Ovary (tissue), 10 donors: ENCODE measurements at places on chromosomes 16 and 17.

DNA sequence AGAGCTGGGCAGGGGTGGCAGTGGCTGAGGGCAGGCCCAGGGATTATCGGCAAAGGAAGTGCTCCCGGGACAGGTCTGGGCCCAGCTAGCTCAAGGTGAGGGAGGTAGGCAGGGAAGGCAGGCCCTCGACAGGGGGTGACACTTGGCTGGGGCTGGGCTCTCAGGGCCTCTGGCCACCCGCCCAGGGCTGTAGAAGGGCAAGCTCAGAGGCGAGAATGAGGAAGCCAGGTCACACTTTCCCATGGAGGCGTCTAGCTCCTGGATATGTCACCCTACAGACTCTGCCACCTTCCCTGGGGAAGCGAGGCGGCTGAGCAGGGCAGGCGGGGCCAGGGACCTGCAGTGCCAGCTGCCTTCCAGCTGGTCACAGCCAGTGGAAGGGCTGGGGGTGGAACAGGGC lies 19.1 kb downstream of the FAM83G start:
- no peak for DNase-seq

DNA sequence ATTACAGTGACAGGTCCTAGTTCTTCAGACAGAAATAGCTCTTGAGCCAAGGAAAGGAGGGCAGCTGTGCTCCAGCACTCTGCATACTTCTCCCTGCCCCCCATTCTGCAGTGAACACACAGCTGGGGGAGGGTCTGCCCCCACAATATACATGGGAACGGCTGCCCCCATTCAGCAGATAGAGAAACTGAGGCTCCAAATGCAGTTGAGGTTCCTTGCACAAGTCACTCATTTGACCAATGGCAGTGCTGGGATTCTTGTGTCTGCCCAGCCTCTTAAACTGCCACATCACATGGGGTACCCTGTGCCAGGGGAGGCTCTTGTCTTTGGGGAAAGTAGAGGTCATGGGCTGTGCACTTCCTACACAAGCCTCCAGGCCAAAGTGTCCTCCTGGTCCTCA lies 10.9 kb upstream of the PDP2 start:
- no peak for DNase-seq

DNA sequence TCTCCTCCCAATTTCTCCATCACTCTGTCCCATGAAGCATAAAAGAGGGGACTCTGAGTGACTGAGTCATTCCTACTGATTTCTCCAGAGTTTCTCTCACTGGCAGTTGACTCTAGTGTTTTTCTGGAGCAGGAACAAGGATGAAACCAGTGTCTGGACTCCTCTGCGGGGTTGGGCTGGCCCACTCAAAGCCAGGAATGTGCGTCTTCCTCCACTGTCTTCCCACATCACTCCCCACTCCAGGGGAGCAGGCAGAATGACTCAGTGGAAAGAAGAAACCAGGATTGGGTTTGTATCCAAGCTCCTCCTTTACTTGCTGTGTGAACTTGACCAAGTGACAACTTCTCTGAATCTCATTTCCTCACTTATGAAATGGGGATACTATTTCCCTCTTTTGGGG lies 497.5 kb upstream of the SALL1 start:
- no peak for DNase-seq

DNA sequence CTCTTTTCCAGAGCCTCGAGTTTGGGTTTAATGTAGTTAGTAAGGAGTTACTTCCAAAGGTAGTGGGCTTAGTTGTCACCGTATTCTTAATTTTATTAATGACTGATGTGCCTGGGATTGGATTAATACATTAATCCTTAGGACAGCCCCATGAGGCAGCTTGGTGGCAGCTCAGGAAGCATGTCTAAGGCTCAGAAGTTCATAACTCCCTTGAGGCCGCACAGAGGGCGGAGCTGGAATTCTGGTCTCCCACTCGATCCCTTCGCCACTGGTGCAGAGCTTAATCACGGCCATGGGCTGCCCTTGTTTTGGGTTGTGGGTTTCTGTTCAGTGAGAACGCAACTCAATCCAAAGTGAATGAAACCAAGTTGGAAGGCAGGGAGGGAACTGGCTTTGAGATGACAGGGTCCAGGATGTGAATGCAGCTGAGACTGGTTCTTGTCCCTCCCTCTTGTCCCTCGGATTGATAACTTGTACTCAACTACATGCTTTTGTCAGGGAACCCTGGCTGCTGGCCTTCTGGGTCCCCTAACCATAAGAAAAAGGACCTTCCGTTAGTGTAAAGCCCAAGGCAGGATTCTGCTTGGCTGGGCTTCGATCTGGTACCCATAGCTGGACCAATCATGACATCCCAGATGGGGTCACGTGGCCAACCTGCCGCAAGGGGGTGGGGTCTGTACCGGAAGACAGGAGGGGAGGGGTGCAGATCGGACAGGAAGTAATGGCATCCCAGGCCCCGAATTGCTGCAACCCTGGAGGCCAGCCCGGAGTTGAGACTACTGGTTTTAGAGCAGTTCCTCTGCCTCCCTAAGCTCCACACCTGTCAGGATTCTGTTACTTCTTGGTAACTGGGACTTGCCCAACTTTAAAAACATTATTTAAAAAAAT lies 45.4 kb downstream of the SNX20 start:
- no peak for DNase-seq

DNA sequence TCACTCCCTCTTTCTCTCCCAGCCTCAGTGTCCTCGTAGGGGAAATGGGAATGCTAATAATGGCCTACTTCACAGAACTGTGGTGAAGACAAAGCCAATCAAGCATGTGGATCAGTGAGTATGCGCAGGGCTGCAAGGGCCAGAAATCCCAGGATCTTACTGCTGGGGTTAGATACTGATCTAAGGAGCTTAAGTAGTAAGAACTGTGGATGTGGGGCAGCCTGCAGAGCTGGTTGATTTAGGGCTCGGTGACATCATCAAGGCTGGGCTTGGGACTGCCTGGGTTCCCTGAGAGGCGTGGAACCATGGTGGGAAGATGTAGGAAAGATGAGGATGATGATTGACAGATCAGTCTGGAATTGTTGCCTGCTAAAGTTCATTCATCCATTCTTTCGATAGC lies 25.6 kb downstream of the GOSR2 start:
- no peak for DNase-seq

GRCh38 chr17:17722081-17722905 lies 41.0 kb downstream of the RAI1 start:
- no peak for DNase-seq

- no peak for DNase-seq
Observed at GRCh38 chr16:69338557-69339288, 641 bp downstream of the COG8 start.

- no peak for DNase-seq
Observed at GRCh38 chr17:78781893-78782304, at the start of gene CYTH1. Gene CYTH1 (minus strand): TSS chr17:78782273. CDS start chr17:78782223, 50 bp downstream.

- DNase-seq: no peak
Observed at GRCh38 chr17:72171703-72172667, 51.2 kb downstream of the SOX9 start.

GRCh38 chr16:57946181-57946801 lies 24.6 kb downstream of the CNGB1 start:
- DNase-seq: no peak

- DNase-seq: no peak
Observed at GRCh38 chr16:25916037-25916436, 224.3 kb downstream of the HS3ST4 start.

DNA sequence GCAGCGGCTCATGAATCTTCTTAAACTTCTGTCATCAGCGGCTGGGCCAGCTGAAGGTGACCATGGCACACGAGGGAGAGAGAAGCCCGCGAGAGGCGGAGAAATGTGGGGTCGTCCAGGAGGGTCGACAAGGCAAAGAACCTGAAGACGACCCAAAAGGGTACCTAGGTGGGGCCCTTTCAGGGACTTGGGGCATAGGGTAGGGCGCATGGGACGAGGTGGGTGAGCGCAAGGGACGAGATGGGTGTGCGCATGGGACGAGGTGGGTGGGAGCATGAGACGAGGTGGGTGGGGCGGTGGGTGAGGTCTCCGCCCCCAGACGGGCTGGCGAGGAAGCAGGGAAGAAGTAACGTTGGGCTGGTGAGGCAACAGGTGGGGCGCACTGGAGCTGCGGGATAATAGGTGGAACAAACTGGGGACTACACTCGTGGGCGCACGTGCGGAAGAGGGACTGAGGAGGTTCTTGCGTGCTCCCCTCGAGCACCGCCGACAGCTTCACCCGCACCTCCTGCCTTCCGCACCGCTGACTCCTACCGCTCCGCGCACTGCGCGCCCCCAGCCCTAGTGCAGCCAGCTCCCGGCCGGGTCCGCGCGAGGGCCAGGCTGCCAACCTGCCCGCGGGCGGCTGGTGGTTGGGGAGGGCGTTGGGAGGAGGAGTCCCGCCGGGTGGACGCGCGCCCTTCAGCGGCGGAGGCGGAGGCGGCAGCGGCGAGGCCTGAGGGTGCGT lies 23.2 kb upstream of the CRYM start:
- peak; percentile 59 for DNase-seq

GRCh38 chr16:22425036-22425801 lies 50.8 kb upstream of the CDR2 start:
- DNase-seq: peak; percentile 51

DNA sequence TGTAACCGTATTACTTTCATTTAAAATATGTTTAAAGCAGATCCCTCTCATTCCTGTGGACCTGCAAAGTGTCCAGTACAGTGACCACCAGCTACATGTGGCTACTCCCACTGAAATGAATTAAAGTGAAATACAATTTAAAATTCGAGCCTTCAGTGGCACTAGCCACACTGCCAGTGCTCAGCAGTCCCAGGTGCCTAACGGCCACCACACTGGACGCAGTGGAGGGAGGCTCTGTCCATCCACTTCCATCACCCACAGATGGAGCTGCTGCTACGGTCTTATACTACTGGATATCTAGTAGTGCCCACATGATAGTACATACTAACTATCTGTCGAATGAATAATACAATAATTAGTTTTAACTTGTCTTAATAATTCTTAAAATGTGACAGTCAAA lies 2.3 kb upstream of the CBX2 start:
- no peak for DNase-seq

GRCh38 chr16:10957771-10958482 lies 13.6 kb downstream of the CLEC16A start:
- no peak for DNase-seq

GRCh38 chr17:35998756-35999155 lies 2.6 kb downstream of the CCL15 start:
- no peak for DNase-seq
